Hematopoietic multipotent progenitor cell (in vitro differentiated cells): ENCODE measurements at places on chromosomes 1 and 21.
A peak's percentile ranks its signal among the peaks of the same experiment; 100 is the strongest.

- DNase-seq: no peak
Observed at GRCh38 chr1:203870245-203870644, 8.8 kb downstream of the SNRPE start.

GRCh38 chr1:243438815-243439214 is 183.0 kb downstream of the SDCCAG8 start:
- no peak for DNase-seq

DNA sequence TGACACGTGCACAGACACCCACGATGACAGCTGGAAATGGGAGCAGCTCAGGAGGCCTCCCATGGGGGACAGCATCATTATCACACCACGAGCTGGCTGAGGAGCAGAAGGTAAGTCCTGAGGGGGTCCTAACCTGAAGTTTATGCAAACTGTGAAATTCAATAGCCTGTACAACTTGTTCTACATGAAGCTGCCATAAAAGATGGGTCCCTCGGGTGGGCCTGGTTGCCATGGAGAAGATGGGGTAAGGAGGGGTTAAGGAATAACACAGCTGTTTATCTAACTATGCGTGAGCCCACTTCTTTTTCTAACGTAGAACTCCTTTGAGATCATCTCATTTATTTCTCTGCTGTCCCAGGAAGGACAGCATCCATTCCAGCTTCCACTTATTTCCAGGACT is 163.4 kb upstream of the CD34 start:
- DNase-seq: no peak

DNA sequence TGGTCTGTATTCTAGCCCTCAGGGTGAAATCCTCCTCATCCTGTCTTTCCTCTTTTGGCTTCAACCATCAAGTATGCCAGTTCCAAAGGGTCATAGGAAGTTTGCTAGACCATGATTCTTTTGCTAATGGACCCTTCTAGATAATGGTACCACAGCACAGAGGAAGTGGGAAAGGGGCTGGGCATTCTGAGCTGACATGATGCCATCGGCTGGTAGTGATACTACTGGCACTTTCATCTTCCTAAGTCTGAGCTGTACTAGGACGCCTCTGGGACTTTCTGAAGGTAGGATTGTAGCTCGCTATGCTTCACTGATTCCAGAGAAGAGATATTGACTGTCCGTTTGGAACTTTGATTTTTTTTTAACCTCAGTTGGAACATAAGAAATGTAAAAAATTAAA is 11.4 kb downstream of the FASLG start:
- no peak for DNase-seq

DNA sequence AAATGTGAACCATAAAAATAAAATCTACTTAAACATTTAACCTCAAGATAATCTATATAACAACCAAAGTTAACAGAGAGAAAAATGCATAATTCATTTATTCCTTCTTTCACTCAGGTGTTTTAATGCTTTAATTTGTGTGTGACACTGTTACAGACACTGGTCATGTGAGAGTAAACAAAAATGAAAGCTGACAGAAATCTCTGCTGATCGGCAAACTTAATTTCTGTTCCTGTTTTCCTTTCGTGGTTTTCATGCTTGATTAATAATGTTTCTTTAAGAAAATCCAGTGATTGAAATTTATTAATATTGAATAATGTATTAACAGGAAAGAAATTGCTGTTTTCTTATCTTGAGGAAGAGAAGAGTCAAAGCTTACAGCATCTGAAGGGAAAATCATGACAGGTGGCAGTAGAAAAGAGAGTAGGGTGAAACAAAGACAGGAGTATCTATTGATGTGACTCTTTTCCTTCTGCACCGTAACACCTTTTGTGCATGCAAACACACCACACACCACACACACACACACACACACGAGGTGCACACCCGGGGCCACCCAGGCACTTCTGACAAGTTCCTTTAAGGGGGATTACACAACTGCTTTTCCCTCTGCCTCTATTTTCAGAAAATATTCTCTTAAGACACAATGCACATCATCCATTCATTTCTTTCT is 1.6 kb downstream of the OR2AK2 start:
- DNase-seq: no peak

GRCh38 chr1:200473698-200474371 is 64.0 kb upstream of the ZNF281 start:
- DNase-seq: peak; percentile 23

DNA sequence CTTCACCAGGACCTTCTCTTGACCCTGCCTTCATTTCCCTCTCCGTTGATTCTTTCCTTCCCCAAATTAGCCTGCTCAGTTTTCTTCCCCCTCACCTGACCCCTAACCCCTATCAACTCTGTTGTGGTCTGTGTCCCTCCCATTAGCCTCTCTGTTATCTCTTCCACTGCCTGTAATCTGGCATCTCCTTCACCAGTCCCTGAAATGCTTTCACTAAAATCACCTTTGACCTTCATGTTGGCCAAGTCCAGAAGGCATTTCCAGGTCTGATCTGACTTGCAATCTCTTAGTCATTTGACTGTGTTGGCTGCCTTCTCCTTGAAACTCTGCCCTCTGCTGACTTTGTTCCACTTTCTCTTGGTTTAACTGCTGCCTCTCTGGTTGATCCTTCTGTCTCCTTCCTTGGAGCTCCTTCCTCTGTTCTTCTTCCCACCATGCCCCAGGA is 28.2 kb downstream of the ATP8B2 start:
- peak; percentile 61 for DNase-seq

GRCh38 chr21:42503711-42504110 is 7.7 kb upstream of the RSPH1 start:
- peak; percentile 64 for DNase-seq

DNA sequence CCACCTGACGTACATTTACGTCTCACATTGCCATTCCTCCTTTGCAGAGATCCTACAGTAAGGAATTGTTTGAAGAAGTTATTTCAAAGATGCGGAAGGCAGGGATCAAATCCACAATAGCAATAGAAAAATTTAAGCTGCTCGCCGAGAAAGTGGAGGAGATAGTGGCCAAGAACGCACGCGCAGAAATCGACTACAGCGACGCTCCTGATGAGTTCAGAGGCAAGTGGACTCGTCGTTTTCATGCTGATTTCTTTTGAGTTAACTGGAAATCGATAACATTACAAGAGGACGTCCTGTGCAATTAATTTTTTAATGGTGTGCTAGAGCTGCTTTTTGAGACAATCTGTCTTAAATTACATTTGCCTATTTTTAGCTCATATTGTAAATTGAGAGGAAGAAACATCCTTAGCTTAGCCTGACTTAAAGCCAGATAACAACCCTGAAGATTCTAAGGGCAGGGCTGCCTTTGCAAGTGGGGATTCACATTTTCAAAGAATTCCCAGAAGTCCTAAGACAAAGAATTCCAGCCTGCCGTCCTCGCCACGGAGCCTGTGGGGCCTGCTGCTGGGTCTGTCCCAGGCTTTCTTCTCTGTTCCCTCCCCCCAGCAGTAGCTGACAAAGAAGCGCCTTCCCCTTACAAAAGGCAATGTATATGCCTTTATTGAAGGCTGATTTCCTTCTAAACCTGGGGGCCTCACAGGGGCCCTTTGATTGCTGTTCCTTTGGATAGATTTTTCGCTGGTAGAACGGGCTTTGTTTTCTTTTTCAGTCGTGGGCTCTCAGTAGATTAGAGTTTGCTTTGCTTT is 31.6 kb upstream of the KIF1B start:
- no peak for DNase-seq

- no peak for DNase-seq
Observed at GRCh38 chr21:42859891-42860230, 19.5 kb downstream of the WDR4 start.

DNA sequence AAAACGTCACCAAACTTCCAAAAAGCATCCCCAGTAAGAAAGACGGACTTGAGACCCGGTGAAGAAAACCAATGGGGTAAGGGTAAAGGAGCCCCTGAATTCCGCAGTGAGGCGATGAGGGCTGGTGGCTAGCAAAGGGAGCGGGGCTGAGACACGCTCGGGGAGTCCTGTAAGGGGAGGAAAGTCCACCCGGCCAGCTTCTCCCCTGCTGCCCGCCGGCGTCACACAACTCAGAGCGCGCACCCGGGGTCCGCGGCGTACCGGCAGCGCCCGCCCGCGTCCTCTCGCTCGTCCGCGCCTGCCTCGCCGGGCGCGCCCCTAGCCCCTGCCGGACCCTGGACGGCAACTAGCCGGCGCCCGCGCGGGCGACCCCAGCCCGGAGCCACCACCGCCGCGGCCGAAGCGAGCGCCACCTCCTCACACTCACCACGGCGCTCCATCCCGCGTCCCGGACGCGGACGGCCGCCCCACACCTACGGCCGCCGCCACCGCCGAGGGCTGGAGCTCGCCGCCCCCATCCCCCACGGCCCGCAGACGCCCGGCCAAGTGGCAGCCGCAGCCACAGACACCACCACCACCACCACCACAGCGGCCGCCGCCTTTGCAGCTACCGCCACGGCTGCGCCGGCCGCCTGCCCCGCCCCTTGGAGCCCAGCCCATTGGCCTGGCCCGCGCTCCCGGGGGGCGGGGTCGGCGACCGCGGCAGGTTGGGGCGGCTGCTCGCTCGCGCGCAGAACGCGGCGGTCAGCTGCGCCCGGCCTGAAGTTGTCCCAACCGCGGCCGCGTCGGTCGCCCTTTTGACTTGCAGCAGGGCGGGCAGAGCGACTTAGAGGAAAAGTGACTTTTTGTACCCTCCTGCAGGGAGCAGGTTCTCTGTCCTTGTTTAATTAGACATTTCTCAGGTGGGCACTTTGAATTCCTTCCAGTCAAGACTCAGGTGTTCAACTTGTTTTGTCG is 10.0 kb upstream of the ARHGAP29 start:
- no peak for DNase-seq

- no peak for DNase-seq
Observed at GRCh38 chr1:205448540-205449253, 7.1 kb downstream of the BLACAT1 start.

DNA sequence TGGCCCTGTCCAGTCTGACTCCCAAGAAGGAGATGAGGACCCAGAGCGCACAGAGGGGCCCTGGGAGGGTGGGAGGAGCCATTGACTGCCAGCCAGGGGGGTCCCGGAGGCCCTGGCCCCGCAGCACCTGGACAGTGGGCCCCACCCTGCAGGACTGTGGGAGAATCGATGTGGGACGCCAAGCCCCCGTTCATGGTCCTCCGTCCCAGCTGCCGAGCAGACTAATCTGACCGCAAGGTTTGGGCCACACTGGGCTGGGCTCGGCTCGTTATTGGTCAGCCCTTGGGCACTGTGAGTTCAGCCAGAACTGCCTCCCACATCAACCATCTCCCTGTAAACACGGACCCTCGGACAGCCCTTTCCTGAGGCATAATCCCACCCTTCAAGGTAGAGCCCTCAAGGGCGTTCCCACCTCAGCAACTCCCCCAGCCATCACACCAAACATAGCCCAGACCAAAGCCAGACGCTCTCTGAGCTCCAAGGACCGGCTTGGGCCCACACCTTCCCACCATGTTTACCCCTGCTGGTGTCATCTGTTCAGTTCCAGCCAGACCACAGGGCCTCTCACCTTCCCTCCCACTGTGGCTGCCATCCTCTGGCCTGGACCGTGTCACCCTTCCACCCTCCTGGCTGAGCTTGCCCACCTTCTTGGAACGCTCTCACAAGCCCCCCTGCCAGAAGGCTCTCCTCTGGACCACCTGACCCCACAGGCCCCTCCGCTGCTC is 16.2 kb upstream of the POFUT2 start:
- DNase-seq: no peak

DNA sequence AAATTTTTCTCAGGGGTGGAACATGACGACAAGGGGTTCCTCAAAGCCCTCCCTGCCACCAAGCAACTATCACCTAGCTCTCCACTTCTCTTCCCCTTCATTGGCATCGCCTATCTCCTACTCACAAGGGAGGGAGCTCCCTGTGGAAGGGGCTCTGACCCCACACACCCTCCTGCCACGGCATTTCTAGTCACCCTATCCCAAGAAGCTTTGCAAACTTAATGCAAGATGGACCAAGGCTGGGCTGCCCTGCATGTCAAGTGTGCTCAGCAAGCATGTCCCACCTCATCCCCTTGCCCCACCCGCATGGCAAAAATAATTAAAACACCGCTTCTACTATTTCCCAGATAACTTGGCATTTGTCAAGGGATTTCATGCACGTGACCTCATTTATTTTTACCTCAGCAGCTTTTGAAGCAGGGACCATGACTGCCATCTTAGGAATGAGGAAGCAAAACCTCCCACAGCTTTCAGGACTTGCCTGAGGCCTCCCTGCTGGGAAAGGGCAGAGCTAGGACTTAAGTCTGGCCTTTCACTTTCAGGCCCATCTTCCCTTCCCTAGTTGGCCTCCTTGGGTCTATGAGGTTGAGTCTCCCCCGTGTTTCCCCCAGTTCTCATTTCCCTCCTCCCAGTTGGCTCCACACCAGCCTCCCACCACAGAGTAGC is 161.3 kb downstream of the TSEN15 start:
- no peak for DNase-seq

GRCh38 chr1:99681583-99681982 is 35.7 kb downstream of the PALMD start:
- DNase-seq: no peak

DNA sequence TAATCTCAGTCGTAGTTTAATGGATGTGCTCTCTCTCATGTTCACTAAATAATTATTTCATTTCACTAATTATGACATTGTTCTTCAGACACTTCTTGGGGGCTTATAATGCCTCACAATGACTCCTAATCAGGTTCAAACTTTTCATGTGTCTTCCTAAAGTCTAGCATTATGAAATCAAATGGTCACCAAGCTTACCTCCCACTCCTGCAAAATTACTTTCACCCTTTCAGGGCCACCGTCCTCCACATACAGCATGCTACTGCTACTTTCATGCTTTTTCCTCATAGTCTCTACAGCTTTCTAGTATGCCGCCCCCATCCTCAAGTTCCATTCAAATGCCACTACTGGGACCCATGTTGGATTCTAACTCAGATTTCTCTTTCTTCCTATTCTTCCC is 59.8 kb upstream of the C1orf53 start:
- DNase-seq: no peak

DNA sequence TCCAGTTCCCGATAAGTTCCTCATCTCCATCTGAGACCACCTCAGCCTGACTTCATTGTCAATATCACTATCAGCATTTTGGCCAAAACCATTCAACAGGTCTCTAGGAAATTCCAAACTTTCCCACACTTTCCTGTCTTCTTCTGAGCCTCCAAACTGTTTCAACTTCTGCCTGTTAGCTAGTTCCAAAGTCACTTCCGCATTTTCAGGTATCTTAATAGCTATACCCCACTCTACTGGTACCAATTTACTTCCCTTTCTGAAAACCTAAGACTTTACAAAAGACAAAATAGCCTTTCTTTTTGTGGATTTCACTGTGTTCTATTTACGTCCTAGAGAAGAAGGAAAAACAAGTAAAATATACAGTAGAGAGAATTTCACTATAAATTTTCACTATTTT is 147.0 kb upstream of the FMN2 start:
- peak; percentile 66 for DNase-seq

- no peak for DNase-seq
Observed at GRCh38 chr1:15014516-15014915, 139.0 kb upstream of the TMEM51 start.

GRCh38 chr1:220336391-220337031 is 64.3 kb upstream of the RAB3GAP2 start:
- no peak for DNase-seq

- no peak for DNase-seq
Observed at GRCh38 chr1:71494163-71494562, 413.3 kb upstream of the ZRANB2 start.
